MV-4-11 (cell line): ENCODE measurements at places on chromosomes 7 and 10.
A peak's percentile ranks its signal among the peaks of the same experiment; 100 is the strongest.

- DNase-seq = peak; percentile 29
These were observed 30.7 kb downstream of the ERCC6 start for GRCh38 chr10:49508249-49508648.

- DNase-seq = no peak
These were observed 38.9 kb upstream of the SP8 start for GRCh38 chr7:20825555-20825954.

- peak; percentile 91 for DNase-seq
These were observed 72.6 kb downstream of the FAM53B start for GRCh38 chr10:124671486-124672075.

DNA sequence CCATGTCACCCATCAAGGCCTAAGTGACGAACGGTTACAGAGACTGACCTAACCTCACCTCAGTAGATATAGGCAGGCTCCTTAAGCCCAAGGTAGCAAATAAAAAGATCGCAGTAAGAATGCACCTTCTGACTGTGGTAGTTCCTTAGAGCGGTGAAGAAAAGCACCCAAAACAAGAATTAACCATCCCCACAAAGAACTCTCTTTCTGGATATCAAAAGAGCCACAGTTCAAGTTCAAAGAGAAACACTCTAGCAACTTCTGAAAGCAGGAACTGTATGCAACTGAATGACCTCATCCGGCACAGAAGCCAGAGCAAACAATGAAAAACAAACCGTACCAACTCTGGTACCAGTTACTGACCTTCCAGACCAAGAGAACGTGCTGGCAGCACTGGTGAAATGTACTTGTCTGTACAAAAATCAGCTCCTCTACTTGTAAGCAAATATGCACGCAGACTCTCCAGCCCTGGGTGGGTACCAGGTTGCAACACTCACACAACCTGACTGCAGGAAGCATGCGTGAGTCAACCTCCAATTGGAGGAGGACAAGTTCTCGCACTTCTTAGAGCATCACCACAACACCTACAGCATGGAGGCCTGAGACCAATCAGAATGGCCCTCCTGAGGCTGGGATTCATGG, 202.7 kb downstream of the FAM107B start:
- peak; percentile 31 for DNase-seq

DNA sequence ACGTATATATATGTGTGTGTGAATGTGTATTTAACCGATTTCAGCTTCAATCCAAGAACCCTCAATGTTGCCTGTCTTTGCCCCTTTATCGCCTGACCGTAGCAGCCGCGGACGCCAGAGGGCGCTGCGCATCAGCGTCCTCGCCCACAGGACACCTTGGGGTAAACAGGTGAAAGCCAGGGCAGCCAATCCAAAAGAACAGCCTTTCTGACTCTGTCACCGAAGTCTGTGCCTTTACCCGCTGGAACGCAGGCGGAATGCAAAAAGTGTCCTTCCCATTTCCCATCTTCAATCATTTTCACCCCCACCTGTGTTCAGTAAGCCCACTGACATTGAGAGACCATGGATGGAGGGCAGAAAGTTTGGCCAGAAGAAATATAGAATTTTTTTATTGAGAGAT, 3.6 kb downstream of the NXPH1 start:
- no peak for DNase-seq

- DNase-seq = no peak
These were observed 182.9 kb downstream of the BMPER start for GRCh38 chr7:34087892-34088891.

GRCh38 chr7:47371733-47372368, 210.1 kb downstream of the TNS3 start:
- DNase-seq = no peak
